NCI-H1105 treated with DMSO at 0.1 percent for 48 hours (cell line): ENCODE measurements at places on chromosomes 5 and 9.

GRCh38 chr9:8750639-8751051 is 951.1 kb upstream of the DMAC1 start:
- no peak for DNase-seq

- DNase-seq = no peak
Measured at GRCh38 chr5:38641003-38641402, 84.6 kb upstream of the LIFR start.

DNA sequence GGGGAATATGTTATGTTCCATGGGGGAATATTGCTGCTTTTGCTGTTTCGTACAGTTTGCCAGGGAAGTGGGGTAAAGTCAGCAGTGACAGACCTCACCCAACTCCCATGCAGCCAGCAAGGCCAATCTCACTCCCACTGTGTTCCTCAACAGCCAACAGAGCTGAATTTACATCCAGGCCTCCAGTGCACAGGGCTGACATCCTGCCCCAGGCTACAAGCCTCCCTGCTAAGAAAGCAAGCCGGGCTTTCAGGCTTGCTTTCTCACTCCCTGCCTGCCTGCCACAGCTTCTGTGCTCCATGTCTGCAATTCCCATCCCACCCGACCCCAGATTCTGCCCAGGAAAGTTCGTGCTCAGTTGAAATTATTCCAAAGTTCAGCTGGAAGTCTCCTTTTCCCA is 25.5 kb upstream of the SNCAIP start:
- no peak for DNase-seq

DNA sequence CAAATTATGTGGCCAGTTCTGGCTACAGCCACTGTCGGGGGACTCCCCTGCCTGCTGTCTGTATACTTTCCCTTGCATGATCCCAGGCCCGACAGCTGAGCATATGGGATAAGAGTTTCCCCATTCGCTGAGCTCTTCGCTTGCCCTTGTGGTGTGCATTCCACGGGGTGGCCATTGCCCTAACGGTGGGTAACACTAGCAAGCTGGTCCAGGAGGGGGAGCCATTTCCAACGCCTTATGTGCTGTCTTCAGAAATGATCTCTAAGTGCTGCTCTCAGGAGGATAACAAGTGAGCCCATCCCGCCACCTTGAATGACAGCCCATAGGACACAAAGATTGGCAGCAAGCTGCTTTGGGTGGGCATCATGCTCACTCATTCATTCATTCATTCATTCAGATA is 190.9 kb downstream of the FSTL4 start:
- DNase-seq = no peak

GRCh38 chr9:1156794-1157550 is 106.8 kb downstream of the DMRT2 start:
- DNase-seq = no peak

GRCh38 chr5:74093561-74093960 is 467.6 kb downstream of the ARHGEF28 start:
- DNase-seq = no peak

DNA sequence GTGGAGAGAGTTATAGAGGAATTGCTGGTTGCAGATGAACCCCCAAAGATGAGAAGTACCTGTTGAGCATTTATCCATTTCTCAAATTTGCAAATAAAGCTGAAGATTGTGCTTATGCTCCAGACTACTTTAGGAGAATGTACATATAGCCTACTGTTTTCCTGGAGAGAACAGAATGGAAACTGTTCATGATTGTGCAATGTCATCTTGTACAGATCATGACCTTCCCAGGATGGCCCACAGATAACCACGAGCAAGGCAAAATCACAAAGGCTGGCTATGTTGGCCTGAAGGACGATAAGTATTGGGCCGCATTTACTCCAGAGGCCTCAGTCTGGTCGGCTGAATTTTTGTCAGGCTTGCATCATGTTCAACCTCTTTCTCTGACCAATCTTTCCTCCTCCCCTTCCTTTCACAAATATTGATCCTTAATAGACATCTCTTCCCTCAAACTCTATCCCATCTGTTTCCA is 28.5 kb upstream of the RICTOR start:
- DNase-seq = no peak
